Activated CD8-positive, alpha-beta memory T cell treated with anti-CD3 and anti-CD28 coated beads for 48 hours (primary cell): ENCODE measurements at places on chromosomes 4 and X.

GRCh38 chr4:79081973-79082372, 142.7 kb upstream of the PAQR3 start:
- DNase-seq: no peak

- DNase-seq: no peak
These were observed 228.7 kb upstream of the ANKRD50 start for GRCh38 chr4:124941267-124941666.

- DNase-seq: no peak
These were observed 121.8 kb upstream of the GALNT7 start for GRCh38 chr4:173046818-173047217.

DNA sequence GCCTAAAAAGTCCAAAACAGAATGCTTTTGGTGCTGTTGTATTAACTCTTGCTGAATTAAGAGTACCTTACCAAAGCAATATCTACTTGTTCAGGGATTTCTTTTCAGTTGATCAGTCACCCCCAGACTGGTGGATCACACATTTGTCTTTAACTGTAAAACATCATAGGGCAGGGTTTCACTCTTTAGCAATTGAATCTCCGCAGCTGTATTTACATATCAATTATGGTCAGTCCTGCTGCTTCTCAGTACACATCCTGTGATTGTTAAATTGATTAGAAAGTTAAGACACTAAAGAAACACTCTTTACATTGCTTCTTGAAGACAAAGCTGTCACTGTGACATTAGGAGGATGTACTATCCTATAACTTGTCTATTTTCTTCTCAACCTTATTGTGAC, 277.1 kb upstream of the ADGRL3 start:
- no peak for DNase-seq

- no peak for DNase-seq
These were observed 243.4 kb downstream of the SCFD2 start for GRCh38 chr4:53122280-53123116.

DNA sequence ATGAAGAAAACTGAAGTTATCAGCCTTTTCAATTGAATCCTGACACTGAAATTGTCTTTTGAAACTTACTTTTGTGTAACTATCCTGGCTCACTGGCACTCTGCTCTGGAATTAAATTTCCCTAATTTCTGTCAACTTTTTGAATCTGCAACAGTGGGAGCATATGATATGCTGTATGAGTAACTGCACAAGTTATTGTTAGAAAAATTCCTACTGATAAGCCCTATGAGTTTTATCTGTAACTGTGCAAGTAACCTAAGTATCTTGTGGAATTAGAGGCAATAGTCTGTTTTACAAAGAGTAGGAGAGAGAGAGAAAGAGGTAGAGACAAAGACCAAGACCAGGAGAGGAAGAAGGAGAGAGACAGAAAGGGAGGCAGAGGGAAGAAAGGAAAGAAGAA, 9.2 kb upstream of the HPGD start:
- no peak for DNase-seq

DNA sequence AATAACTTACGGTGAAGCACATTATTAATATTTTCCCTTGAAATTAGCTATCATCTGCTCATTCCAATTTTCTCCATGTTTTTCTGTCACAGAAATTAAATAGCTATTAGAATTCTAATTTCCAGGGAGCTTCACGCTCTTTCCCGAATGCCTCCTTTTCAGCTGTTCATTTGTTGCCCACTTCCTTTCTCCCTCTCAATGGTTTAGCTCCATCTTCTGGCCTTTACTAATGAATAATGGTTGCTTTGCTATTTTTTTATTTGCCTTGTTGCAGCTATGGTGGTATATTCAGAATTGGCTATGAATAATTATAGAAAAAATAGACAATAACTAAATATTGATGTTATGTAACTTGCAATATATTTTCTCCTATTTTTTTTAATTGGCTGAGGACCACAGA, 70.5 kb downstream of the GRIA2 start:
- DNase-seq: no peak

DNA sequence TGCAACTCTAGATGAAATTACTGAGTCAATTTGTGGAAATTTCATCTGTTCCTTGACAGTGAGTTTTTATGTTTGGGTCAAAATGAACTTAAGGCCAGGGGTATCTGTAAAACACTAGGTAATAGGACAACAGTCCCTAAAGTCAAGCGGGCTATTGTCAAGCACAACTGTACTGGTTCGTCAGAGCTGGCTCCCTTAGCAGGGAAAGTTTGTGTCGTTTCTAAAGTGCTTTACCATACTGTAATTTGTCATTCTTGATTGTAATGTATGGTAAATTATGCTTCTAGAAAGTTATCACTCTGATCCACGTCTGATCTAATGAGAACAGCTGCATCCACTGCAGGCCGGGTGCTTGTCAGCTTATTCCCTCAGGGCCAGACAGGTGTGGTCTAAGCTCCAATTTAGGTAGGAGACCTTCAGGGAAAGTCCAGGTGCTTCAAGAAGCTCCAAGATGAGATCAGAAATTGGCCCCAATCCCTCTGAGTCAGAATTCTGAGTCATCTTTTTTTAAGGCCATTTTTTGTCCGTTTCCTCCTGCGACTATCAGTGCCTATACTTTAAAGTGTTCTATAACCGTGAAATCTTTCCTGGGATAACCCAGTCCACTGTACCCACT, 92.2 kb downstream of the PALLD start:
- no peak for DNase-seq
